Glomerular endothelial cell (primary cell): ENCODE measurements at places on chromosomes 13 and 19. TPM values are rescaled to one million over a fixed set of nuclear protein-coding genes. Genes with fewer than 3 reads are reported as not detected.

DNA sequence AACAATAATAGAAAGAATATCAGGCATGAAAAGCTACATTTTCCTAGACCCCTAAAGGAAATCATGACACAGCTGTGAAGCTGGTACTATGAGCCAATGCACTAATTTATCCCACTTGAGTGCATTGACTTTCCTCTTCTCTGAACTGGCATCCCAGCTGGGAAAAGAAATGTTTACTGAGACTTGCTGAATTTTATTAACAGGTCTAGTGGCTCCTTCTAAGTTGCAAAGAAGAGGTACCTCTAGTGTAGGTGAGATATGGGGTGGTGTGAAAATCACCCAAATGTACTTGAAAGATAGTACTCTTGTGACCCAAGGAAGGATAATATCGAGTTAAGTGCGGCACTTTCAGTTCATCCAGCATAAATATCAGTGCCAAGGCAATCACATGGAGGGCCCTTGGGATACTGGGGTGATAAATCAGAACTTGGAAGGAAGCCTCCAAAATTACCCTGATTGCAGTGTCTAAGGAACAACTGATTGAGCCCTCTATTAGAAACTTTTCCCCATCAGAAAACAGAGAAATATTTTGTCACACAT is 369.2 kb downstream of the PCDH9 start:
- no peak for DNase-seq

- no peak for DNase-seq
Measured at GRCh38 chr19:49599378-49600295, 8.7 kb downstream of the PRR12 start.

GRCh38 chr13:101875717-101876393 is 423.4 kb downstream of the ITGBL1 start:
- DNase-seq, result no peak

DNA sequence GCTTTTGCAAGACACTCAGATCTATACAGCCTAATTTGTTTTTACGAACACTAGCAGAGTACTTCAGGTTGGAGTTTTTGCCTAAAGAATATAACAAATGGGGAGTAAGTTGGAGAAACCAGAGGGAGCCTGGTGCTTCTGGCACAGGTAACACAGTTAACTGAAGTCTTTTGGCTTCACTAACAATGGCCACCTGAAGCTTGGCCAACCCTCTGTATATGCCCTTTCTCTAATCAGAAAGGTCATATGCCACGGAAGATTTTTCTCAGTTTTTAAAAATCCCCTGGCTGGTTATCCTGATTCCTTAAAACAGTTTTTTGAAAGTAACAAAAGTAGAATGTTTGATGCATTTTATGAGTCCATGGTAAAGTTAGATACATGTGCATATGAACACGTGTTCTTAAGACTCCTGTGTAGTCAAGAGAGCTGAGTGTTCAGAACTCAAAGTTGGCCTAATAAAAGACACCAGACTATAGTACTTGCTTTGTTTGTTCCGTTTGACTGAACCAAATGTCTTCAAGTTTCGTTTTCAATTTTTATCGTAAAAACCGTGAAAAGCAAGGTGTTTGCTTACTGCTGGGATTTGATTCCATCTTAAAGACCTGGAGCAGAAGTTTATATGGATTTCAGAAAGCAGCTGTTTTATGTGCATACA is 137.5 kb downstream of the KCNRG start:
- DNase-seq, result no peak

DNA sequence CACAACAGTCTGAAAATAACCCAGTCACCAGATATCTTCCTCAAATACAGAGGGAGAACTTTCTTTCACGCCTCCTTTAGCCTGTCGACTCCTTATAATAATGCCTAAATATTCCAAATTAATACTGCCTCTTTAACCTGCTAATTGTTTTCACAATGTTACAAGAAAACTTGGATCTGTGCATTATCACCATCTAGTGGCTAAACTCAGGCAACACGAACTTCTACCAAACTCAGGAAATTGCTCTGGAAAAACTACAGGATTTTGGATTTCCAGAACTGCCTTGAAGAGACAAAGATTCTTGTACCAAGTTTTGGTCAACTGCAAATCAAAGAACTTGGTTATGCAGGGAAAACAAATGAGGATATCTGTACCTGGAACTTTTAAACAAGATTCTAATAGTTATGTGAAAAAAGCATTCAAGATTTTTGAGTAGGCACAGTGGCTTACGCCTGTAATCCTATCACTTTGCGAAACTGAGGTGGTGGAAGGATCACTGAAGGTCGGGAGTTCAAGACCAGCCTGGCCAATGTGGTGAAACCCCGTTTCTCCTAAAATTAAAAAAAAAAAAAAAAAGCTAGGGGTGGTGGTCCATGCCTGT is 10.8 kb downstream of the CLN5 start:
- DNase-seq, result no peak

DNA sequence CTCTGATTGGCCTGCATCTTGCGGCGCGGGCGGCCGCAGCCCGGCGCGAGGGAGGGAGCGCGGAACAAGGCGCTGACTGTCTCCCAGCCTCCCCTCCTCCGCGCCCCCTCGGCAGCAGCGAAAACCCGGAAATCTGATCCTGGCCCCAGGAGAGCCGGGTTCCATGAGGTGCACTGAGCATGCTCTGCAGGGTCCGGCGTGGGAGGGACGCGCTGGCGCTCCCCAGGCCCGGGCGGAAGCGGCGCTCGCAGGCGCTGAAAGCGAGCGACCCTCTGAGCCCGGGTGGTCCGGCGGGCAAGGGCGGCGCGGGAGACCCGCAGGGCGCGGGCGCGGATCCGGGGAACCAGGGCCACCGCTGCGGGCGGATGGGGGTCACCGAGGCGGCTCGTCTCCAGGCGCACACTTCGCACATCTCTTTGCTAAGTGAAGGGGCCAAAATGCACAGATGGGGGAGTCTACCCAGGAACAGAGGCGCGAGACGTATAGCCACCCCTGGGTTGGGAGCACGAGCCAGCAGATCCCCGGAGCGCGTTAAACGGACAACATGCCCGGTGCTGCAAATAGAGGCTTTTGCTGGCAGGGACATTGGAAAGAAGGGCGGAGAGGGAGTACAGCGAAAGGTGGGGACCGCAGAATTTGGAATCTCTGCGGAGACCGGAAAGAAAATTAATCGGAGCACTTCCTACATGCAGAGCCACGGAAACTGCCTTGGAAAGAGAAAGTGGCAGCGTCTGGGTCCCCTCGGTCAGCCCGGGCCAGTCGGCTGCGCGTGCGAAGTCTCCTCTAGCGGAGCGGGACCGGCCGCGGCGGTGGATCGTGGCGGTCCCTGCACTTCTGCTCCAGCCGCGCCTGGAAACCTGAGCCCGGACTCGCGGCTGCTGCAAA is 510 bp upstream of the PCDH9 start:
- DNase-seq, result no peak

DNA sequence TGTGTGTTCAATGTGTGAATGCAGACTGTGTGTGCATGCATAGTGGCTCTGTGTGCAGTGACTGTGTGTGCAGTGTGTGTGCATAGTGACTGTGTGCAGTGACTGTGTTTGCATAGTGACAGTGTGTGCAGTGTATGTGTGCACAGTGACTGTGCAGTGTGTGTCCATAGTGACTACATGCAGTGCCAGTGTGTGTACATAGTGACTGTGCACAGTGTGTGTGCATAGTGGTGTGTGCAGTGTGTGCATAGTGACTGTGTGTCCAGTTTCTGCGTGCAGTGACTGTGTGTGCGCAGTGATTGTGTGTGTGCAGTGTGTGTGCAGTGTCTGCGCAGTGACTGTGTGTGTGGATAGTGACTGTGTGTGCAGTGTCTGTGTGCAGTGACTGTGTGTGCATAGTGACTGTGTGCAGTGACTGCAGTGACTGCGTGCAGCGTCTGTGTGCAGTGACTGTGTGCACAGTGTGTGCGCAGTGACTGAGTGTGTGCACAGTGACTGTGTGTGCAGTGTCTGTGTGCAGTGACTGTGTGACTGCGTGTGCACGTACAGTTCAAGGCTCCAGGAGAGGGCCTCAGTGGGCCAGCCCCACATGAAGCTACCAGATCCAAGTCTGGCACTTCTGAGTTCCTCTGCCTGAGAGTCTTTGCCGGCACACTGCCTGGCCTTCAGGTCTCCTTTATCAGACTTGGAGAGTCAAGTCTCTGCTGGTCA is 90.3 kb downstream of the IER2 start:
- DNase-seq, result no peak

The DHX34 gene
- total RNA-seq, result 13.9 and 21.6 TPM in 2 replicates

The FAM98C gene
- total RNA-seq, result 13.9 and 20.3 TPM in 2 replicates

The FBN3 gene
- not detected in 2 replicates for total RNA-seq

The DMKN gene
- total RNA-seq, result 17.4 TPM in 1 of 2 replicates, not detected in the other
